Dermis lymphatic vessel endothelial cell (primary cell): ENCODE measurements at places on chromosomes 16 and 17. TPM values are rescaled to one million over a fixed set of nuclear protein-coding genes. Genes with fewer than 3 reads are reported as not detected.

The KRTAP2-1 gene
- not detected in 2 replicates for total RNA-seq

The TUBD1 gene
- 6.5 and 7.1 TPM in 2 replicates for total RNA-seq

The PYY gene
- total RNA-seq, result not detected in 2 replicates

The ATPAF2 gene
- total RNA-seq, result 17.2 and 18.5 TPM in 2 replicates

The CHST5 gene
- under 0.01 and 0.09 TPM in 2 replicates for total RNA-seq

The ECI1 gene
- total RNA-seq, result 27.7 and 31.9 TPM in 2 replicates

The ANKRD40CL gene
- total RNA-seq, result not detected in 2 replicates

The IL17C gene
- total RNA-seq, result not detected in 2 replicates

The HBA1 gene
- total RNA-seq, result not detected in 2 replicates

The ABI3 gene
- 9.1 and 14.4 TPM in 2 replicates for total RNA-seq

The SMPD3 gene
- total RNA-seq, result under 0.01 TPM in 2 replicates

The OMG gene
- 2.4 and 7.9 TPM in 2 replicates for total RNA-seq

The ZMYND15 gene
- total RNA-seq, result under 0.01 and 0.11 TPM in 2 replicates

The PRSS21 gene
- 0.65 and 1.1 TPM in 2 replicates for total RNA-seq

The IRX3 gene
- 2.0 and 3.9 TPM in 2 replicates for total RNA-seq

The ABCA8 gene
- total RNA-seq, result 0.26 and 0.43 TPM in 2 replicates

The KRT12 gene
- total RNA-seq, result not detected in 2 replicates

The KRTAP4-12 gene
- not detected in 2 replicates for total RNA-seq

The KRT222 gene
- 0.22 and 0.60 TPM in 2 replicates for total RNA-seq

The MMP28 gene
- total RNA-seq, result 0.33 and 0.60 TPM in 2 replicates

The ST6GALNAC2 gene
- total RNA-seq, result 0.11 and 0.17 TPM in 2 replicates

The RAP1GAP2 gene
- total RNA-seq, result 0.60 and 1.3 TPM in 2 replicates

The GUCY2D gene
- not detected in 2 replicates for total RNA-seq

The IRF8 gene
- total RNA-seq, result 3.5 and 5.9 TPM in 2 replicates

The MYH1 gene
- total RNA-seq, result under 0.01 TPM in 1 of 2 replicates, not detected in the other

The TBC1D28 gene
- not detected in 2 replicates for total RNA-seq

The ADGRG1 gene
- total RNA-seq, result 4.3 and 12.2 TPM in 2 replicates

The CNP gene
- 49.5 and 55.5 TPM in 2 replicates for total RNA-seq

The KLHL10 gene
- total RNA-seq, result under 0.01 TPM in 2 replicates

The CSF3 gene
- 0.09 TPM in 1 of 2 replicates, not detected in the other for total RNA-seq

The FBXL16 gene
- total RNA-seq, result under 0.01 and 0.09 TPM in 2 replicates

The KCNJ16 gene
- under 0.01 TPM in 1 of 2 replicates, not detected in the other for total RNA-seq

The TBC1D3C gene
- total RNA-seq, result 0.87 TPM in 1 of 2 replicates, not detected in the other

The KAT8 gene
- 42.3 and 42.9 TPM in 2 replicates for total RNA-seq

The SEPTIN12 gene
- not detected in 2 replicates for total RNA-seq

The FSCN2 gene
- 0.26 and 0.54 TPM in 2 replicates for total RNA-seq

The NPB gene
- total RNA-seq, result 0.09 and 0.11 TPM in 2 replicates

The SLC9A5 gene
- total RNA-seq, result 0.33 and 0.34 TPM in 2 replicates

The ALDH3A1 gene
- 0.09 and 0.33 TPM in 2 replicates for total RNA-seq

The HASPIN gene
- 1.1 and 1.4 TPM in 2 replicates for total RNA-seq

The NPIPA8 gene
- total RNA-seq, result not detected in 2 replicates

The ZNF200 gene
- 9.2 and 10.8 TPM in 2 replicates for total RNA-seq

The NOS2 gene
- total RNA-seq, result 0.11 and 0.17 TPM in 2 replicates
